ENCODE measurements at places on chromosomes 4 and X.

GRCh38 chrX:130173190-130173895, 1.6 kb downstream of the RAB33A start:
- peak; percentile 26 for DNase-seq

- no peak for DNase-seq
Observed at GRCh38 chr4:99893839-99894160, 427 bp downstream of the LAMTOR3 start.

GRCh38 chr4:138190452-138190858, 51.7 kb downstream of the SLC7A11 start:
- DNase-seq: no peak

- no peak for DNase-seq
Observed at GRCh38 chrX:100710816-100711215, 21.1 kb downstream of the SYTL4 start.

GRCh38 chrX:77502951-77503525, 55.8 kb downstream of the FGF16 start:
- DNase-seq: no peak

- no peak for DNase-seq
Observed at GRCh38 chr4:18194278-18194677, 172.7 kb upstream of the LCORL start.

DNA sequence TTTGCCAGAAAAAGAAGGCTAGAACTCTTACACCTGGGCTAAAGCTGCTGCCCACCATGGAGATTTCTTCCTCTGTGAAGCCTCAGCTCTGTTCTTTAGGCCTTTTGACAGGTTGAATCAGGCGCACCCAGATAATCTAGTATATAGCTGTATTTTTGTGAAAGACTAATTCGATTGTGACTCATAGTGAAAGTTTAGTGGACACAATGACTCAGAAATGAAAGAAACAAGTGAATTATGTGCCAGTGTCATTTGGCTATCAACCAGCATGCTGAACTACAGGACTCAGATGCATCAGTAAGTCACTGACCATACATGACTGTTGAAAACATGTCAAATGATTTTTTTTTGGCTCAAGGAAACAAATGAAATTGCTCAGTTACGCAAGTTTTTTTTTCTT, 425.4 kb downstream of the SLITRK2 start:
- no peak for DNase-seq

GRCh38 chrX:48696301-48696908, at the start of gene SUV39H1:
TSS of gene SUV39H1 (plus strand) at chrX:48696734. CDS start at chrX:48696785, 51 bp downstream.
- DNase-seq: peak; percentile 71

DNA sequence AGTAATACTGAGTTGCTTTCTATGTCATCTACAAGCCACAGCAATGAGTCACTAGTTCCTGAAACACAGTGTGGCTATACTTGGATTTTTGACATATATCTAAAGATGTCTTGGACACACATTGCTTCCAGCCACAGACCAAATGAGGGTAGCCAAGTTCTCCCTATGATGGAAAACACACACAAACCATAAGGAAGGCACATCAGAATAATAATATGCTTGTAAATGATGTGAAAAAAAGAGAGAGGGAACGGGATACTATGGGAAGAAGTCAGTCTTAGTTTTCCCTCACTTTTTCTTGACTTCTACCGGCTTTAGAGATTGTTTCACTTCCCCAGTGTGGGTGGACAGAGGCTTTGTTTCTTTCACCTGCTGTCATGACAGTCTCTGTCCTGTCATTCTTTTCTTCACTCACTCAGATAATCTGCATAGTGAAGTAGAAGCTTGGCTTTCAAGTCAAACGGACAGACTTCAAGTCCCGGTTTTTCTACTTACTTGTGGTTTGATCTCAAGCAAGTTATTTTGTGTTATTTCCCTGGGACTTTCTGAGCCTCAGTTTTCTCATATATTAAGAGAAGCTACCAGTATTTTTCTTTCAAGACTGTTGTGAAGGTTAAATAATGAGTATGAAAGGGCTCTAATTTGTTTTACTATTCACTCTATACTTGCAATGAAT, 34.7 kb downstream of the P2RY10 start:
- no peak for DNase-seq

DNA sequence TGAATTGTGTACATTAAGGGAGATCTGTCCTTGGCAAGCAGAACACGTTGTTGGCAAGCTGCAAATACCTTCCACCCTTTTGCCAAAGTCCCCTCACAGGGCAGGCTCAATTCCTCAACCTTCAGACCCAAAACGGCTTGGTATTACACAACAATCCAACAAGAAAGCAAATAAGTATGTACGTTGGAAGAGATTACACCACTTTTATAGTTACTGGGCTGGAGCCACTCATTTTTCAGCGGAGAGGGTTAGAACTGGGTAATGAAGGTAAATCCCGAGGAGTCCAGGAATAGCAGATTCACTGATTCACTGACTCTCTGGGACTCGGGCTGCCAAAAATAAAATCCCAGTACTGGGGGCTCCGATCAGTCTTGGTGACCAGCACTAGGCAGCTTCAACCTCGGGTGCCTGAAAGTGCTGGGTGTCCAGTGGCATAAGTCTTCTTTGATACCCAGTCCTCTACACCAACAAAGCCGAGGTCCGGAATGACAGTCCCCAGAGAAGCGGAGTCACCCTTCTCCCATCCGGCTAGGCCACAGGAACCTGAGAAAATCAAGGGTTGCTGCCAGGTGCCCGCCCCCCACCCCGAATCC, 587 bp downstream of the TIMM8A start:
- DNase-seq: no peak

GRCh38 chr4:24370421-24370820, 213.9 kb downstream of the DHX15 start:
- DNase-seq: no peak

DNA sequence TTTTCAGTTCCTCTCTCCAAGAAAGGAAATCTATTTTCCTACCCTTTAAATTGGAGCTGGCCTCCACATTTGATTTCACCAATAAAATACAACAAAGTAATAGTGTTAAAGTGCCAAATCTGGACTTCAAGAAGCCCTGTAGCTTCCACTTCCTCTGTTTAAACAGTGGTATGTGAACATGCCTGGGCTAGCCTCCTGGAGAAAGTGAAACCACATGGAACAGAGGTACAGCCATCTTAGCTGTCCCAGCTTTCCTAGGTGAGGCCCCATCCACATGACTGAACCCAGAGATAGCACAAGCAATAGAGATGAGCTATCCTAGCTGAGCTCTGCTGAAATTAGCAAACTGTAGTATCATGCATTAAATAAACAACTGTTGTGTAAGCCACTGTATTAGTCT, 131.8 kb upstream of the VCX start:
- DNase-seq: no peak

DNA sequence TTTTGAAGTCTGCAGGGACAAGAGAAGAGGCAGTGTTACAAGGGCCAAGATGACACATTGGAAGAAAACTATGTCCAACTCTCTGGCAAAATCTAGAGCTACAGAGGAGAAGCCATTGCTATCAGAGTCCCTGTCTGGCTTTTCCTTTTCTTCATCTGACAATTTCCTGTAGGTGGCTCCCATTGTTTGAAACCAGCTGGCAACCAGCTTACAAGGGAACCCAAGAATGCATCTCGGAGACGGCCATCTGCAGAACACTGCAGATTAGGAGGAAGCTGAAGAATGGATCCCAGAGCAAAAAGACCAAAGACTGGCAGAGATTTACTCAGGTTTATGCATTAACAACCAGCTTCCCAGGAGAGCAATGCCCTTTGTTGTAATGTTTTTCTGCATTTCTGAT, 216.2 kb upstream of the CTSO start:
- no peak for DNase-seq

- DNase-seq: no peak
Observed at GRCh38 chr4:158934996-158935669, 166.3 kb downstream of the FNIP2 start.

GRCh38 chr4:132108784-132109183, 1040.3 kb upstream of the PCDH10 start:
- DNase-seq: no peak

- DNase-seq: no peak
Observed at GRCh38 chrX:38548508-38548907, 12.8 kb upstream of the TSPAN7 start.

DNA sequence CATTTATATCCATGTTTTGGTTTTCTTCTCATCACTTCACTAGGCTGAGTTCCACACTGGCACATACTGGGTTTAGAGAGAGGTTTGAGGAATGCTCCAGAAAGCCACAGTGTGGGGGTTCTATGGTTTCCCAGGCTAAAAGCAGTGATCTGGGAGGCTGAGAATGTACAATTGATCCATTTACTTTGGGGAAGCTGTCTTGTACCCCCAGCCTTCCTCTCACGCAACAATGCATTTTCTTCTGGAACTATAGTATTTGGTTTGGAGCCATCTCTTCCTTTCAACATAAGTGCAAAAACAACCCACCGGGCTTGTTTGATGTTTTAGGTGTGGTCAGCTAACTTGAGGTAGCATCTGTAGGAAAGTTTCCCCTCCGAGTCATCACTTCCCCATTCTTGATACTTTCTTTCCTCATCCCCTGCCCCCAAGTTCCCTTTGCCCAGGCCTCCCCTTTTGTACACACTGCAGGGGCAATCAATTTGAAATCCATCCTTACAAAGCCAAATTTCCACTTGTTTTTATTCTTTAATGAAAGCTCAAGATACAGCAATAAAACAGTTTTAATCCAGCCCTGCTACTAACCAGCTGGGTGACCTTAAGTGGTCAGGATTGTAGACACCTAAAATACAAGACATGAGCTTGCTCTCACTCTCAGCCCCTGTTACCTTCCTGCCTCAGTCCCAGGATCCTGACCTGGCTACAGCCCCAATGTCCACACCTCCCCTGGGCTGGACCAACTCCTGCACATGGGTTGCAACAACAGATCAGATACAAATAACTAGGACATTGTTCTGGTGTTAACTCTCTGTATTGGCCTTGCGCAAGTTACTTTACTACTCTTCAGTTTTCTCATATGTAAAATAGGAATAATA, 109.2 kb downstream of the FHDC1 start:
- DNase-seq: no peak

GRCh38 chrX:137565921-137566745, at the start of gene ZIC3:
TSS of gene ZIC3 (plus strand) at chrX:137566127. CDS start at chrX:137566692, 565 bp downstream.
- no peak for DNase-seq

GRCh38 chr4:112312610-112313239, 15.6 kb downstream of the ALPK1 start:
- DNase-seq: no peak

DNA sequence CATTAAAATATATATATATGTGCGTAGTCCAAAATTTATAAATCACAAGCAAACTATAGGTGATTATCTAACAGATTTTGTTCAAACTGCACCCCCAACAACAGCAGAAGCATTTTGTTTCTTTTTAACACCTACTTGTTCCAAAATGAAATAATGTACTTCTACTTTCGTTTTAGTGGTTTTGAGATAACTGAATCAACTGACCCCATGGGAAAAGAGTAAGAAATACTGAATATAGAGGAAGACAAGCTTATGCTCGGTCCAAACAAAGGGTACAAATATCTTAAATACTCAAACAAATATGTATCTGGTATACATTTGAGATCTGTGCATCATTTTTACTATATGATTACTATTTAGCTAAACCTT, 22.4 kb downstream of the MAP7D3 start:
- no peak for DNase-seq

DNA sequence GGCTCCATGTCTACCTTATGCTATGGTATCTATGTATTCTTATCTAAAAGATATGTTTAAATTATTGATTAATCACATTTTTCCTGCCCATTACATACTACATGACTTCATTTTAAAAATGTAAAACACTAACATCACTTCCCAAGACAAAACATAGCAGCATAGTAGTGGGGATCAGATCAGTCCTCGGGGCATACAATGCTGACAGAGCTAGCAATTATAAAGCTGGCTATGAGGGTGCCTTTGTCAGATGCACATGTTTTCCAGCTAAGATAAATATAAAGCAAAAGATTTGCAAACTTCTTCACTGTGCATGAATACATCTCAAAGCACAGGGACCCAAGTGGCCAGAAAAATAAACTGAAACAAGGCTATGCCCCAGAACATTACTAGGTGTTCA, 549.8 kb upstream of the INTU start:
- DNase-seq: no peak

DNA sequence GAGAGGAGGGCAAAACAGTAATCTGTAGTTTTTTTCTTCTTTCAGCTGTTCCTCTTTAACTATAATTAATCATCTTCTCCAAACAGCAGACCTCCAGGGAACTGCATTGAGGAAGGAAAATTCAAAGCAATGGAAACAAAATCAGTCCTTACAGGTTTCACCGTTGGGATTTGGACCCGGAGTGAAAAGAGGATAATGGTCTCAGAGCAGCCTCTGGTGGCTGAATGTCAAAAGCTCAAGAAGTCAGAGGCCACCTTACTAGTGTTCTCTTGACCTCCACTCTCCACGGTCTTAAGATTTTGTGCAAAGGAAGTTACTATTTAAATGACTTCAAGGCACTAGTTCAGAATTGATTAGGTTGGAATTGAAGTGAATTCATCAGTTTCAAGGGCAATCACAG, 16.0 kb upstream of the MID1 start:
- DNase-seq: peak; percentile 11

DNA sequence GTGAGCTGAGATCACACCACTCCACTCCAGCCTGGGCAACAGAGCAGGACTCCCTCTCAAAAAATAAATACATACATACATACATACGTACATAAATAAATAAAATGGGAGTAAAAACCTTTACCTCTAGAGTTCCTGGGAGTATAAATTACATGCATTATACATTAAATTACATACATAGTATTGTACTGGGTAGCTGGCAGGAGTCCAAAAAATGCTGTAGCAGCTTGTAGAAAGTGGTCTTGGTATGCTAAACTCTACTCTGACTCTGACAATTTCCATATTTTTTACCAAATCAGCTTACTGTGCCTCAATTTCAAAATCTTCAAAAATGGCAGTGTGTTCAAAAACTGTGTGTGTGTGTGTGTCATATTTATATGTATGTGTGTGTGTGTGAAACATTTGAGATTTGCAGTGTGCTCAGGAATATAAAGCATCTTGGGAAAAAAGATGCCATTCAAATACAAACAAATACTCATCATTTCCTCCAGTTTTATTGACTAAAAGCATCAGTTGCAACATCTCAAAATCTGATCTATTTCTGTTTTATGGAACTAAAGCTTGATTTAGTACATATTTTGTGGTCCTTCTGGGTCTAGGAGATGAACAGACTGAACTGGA, 171.7 kb downstream of the SHROOM3 start:
- no peak for DNase-seq

GRCh38 chrX:118621081-118621759, 106.2 kb upstream of the IL13RA1 start:
- no peak for DNase-seq

- no peak for DNase-seq
Observed at GRCh38 chrX:21873063-21873775, 17.4 kb downstream of the YY2 start.

- no peak for DNase-seq
Observed at GRCh38 chr4:141210168-141210567, 10.5 kb upstream of the ZNF330 start.

GRCh38 chr4:80931631-80932081, 98.9 kb upstream of the BMP3 start:
- no peak for DNase-seq

GRCh38 chr4:1762264-1763010, 30.7 kb upstream of the FGFR3 start:
- DNase-seq: no peak

All from amniotic stem cell (primary cell).